ENCODE measurements at places on chromosomes 16 and 17. TPM values are rescaled to one million over a fixed set of nuclear protein-coding genes. Genes with fewer than 3 reads are reported as not detected.

Gene DCTN5
- 72.8 TPM for total RNA-seq

Gene LITAFD
- total RNA-seq: not detected

Gene TMEM235
- total RNA-seq: not detected

Gene CCL5
- total RNA-seq: 1.7 TPM

Gene SLC13A2
- 0.21 TPM for total RNA-seq
